Caki2 (cell line): ENCODE measurements at places on chromosomes 4 and X.

DNA sequence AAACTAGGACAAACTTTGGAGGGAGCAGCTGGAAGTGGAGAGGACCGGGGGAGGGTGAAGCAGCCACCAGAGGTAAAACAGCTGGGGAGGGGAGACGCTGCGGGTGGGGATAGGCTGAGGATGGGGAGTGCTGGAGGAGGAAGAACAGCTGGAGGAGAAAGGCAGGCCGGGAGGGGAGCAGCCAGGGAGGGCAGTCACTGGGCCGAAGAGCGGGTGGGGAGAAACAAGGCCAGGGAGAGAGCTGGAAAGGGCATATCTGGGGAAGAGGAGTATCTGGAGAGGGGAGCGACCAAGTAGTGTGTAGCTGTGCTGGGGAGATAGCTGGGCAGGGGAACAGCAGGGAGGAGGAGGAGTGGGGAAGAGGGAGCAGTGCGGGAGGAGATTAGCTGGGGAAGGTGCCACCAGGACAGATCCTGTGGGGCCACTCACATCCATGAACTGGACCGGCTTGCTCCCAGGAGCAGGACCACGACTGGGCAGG is 2.7 kb downstream of the SLC38A5 start:
- DNase-seq: no peak

GRCh38 chr4:185108185-185108584 is 34.9 kb upstream of the SLC25A4 start:
- DNase-seq: no peak

- DNase-seq: no peak
These were observed 228.1 kb downstream of the THOC2 start for GRCh38 chrX:123504630-123505270.

DNA sequence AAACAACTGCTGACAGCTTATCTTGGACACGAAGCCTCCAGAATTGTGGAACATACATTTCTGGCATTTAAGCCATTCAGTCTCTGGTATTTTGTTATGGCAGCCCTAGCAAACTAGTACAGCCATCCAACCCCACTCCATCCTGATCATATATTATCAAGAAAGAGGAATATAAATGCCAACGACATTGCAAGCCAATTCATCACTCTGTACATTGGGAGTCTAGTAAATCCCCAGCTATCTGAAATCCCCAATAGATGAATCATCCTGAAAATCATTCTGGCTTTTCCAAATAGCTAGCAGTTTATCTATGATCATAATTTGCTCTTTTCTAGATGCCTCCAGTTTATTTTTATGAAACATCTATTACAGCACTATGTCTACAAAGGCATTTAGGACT is 41.1 kb downstream of the FRMD7 start:
- no peak for DNase-seq

DNA sequence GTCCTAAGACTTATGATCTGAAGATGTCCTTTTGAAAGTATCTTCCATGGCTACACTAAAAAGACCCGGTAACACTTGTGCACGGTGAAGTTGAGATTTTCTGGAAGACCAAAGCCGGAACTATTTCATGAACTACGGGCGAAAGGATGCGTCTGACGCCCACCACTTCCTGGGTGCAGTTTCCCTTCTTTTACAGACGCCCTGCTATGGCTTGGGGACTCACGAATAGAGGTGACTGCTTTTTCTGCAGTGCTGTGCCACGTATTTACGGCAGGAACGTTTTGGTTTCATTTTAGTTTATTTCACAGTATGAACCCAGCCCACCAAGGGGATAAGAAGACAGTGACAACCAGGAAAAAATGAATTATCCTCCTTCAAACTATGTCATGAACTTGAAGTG is 180.4 kb downstream of the AFAP1 start:
- no peak for DNase-seq

DNA sequence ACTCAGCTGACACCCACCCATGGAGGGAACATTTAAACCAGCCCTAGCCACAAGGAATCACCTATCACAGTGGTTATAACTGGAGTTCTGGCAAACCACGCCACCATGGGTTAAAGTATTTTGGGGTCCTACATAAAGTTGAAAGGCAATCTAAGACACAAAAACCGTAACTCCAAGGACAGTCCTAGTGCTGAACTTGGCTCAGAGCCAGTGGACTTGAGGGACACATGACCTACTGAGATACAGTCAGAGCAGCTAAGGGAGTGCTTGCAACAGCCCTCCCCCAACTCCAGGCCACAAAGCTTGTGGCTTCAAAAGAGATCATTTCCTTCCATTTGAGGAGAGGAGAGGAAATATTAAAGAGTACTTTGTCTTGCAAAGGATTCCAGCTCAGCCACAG is 300.5 kb downstream of the FGF13 start:
- DNase-seq: no peak

DNA sequence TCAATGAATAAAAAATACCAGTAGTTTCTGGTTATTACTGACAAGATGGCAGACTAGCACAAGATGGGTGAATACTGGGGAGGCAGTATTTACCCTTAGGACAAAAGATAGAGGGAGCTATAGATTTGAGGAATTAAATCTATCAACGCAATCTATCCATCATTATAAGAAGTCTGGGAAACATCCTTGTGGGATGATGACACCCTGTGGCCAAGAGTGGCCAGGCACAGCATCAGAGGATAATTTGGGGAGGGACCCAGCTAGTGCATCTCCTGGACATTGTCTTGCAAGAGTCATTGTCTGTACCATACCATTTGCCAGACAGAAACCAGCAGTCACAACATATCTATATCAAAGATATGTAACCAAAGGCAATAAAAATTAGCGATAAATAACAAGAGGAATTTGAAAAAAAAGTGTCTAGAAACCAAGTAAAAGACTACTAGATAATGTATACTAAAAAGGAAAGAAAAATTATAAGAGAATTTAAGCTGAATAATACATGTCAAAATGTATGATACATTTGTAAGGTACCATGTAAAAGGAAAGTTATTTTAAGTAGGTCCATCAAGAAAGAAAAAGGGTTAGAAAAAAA is 22.9 kb downstream of the KCTD8 start:
- peak; percentile 12 for DNase-seq
